ENCODE measurements at places on chromosomes 2 and 18. TPM values are rescaled to one million over a fixed set of nuclear protein-coding genes. Genes with fewer than 3 reads are reported as not detected.

Gene KLHL14
- 28.0 TPM for polyA plus RNA-seq

Gene ABCB11
- not detected for polyA plus RNA-seq

Gene IL36RN
- polyA plus RNA-seq = not detected

Gene KIAA2012
- 0.11 TPM for polyA plus RNA-seq

Gene CDH19
- 0.26 TPM for polyA plus RNA-seq

Gene DUSP2
- 2.1 TPM for polyA plus RNA-seq

GRCh38 chr2:239015218-239015900 lies 167.5 kb downstream of the TWIST2 start:
- no peak for DNase-seq

- no peak for DNase-seq
Observed at GRCh38 chr2:158181171-158181570, 79.5 kb downstream of the UPP2 start.
